Germinal center (tissue), 1 donor: ENCODE measurements at places on chromosomes 3 and 15.
A peak's percentile ranks its signal among the peaks of the same experiment; 100 is the strongest.

GRCh38 chr3:152574461-152575079, 260.4 kb upstream of the P2RY1 start:
- peak; percentile 38 for DNase-seq

DNA sequence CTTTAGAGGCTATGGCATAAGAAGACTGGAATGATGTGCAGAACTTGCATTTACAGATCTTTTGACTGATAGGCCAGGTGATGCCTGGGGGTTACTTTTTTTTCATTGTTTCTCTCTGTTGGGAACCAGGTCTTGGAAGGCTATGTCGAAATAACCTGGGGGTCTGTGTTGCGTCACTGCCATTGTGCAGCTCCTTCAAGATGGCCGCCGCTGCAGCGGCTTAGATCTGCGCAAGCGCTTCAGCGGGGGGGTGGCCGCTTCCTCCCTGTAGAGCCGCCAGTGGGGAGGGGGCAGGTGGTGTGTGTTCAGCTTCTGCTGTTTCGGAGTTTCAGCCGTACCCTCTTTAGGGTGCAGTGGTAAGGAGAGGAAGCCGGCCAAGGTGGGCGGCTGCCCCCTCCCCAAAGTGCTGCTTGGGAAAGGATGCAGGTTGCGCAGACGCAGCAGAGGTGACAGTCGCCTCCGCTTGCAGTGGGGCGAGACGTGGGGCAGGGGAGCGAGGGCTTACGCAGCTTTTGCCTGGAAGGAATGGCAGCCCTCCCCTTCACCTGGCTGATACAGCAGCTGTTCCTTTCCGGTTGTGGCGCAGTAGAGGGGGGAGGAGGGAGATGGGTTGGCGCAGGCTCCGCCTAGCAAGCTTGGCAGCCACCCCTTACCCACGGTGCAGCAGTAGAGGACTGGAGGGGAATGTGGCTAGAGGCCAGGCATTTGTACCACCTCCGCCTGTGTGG, 1.5 kb downstream of the SNRPN start:
- peak; percentile 68 for DNase-seq

DNA sequence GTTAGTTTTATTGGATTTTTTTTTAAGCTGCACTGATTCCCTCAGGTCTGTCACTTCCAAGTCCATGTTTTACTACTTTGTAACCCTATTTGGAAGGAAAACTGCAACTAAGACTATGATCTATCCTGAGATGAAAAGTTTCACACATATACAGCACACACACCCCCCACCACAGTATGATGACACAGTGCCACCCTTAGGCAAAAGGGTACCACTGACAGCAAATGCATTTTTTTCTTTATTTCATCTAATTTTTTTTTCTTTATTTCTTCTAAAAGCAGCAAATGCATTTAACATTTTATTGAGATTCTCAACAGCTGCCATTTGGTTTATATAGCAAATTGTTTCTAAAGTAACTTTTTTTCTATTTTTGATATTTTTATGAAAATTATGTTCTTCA, 21.2 kb downstream of the NGRN start:
- peak; percentile 25 for DNase-seq

GRCh38 chr15:66698971-66699370, 3.1 kb upstream of the SMAD6 start:
- DNase-seq = no peak

GRCh38 chr3:104856741-104857140, 510.0 kb upstream of the ALCAM start:
- no peak for DNase-seq

DNA sequence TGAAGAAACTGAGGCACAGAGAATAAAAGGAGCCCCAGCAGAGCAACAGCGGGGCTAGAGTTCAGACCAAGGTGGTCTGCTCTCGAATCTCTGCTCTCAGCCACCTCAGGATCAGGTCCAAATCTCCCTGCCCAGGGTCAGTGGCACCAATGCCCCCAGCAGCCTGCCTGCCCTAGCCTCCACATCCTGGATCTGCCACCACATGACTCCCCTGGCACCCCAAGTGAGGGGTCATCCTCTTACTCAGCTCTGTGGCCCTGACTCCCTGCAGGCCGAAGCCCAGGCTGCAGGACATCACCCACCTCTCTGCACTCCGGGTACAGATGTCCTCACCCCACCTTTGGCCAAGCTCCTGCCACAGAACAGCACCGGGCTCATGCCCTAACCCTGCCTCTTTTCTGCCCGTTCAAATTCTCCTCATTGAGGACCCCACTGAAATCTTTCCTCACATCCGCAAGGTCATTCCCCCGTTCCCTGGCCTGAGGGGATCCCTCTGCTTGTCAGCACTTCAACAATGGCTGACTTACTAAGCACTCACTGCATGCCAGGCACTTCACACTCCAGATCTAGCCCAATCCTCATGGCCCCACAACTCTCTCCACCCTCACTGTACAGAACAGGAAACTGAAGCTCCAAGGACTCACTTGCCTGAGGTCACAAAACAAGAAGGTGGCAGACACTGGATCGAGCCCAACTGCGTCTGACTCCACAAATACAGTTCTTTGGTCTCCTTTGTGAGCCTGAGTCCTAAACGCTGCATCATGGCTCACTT, 4.3 kb downstream of the PPIB start:
- no peak for DNase-seq

DNA sequence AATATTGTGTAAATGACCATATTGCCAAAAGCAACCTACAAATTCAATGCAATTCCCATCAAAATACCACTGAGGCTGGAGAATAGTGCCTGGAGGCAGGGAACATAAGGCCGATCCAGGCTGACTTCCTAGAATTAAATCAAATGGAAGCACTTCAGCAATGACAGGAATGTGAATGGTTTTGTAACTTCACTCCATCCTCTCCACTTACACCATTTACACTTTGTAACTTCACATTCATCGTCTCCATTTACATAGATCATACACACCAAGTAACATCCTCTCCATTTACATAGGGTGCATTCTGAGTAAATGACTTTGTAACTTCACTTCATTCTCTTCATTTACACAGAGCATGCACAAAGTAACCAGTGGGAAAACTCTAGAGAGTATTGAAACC, 11.6 kb downstream of the STRIT1 start:
- DNase-seq = no peak

- no peak for DNase-seq
These were observed 68.5 kb downstream of the BCHE start for GRCh38 chr3:165768680-165769079.

DNA sequence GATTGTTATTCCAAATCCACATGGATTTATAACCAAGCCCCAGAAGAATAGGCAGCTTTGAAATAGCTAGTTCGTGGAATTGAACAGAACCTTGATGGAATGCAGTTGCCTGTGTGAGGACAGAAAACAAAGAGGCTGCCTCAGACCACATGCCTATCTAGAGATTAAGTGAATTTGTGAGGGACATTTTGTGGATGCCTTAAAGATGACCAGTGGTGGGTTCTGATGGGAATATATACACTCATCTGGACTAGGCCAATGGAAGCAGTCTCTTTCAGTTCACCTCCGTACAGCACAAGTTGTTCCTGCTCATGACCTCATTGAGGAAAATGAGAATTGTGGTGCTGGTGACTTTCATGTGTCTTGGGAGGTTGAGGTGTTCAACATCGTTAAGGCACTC, 63.2 kb upstream of the PYDC2 start:
- no peak for DNase-seq

DNA sequence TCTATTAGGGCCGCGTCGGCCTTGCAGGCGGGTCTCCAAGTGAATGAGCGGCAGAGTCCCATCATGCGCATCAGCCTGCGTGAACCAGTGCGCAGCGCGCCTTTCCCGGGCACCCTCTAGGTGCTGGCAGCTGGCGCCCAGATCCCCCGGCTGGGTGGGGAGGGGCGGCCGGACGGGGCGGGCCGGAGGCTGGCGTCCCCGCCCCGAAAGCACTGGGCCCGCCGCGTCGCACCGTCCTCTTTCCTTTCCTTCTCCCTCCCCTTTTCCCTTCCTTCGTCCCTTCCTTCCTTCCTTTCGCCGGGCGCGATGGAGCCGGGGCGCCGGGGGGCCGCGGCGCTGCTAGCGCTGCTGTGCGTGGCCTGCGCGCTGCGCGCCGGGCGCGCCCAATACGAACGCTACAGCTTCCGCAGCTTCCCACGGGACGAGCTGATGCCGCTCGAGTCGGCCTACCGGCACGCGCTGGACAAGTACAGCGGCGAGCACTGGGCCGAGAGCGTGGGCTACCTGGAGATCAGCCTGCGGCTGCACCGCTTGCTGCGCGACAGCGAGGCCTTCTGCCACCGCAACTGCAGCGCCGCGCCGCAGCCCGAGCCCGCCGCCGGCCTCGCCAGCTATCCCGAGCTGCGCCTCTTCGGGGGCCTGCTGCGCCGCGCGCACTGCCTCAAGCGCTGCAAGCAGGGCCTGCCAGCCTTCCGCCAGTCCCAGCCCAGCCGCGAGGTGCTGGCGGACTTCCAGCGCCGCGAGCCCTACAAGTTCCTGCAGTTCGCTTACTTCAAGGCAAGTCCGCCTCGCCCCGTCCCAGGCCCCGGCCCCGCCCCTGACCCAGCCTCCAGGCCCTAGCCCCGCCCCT, at the start of gene CRTAP:
TSS of gene CRTAP (plus strand) at position 243 of the 850 bp plus-strand sequence. CDS start at position 307, 64 bp downstream.
- DNase-seq = peak; percentile 82

GRCh38 chr3:57872606-57873005, 116.5 kb downstream of the SLMAP start:
- no peak for DNase-seq
